ENCODE measurements at places on chromosomes 4 and X. TPM values are rescaled to one million over a fixed set of nuclear protein-coding genes. Genes with fewer than 3 reads are reported as not detected.

The ENPEP gene
- 39.9 TPM for total RNA-seq

The G3BP2 gene
- total RNA-seq = 111 TPM

The NUDT11 gene
- 0.85 TPM for total RNA-seq

The UCP1 gene
- not detected for total RNA-seq

The PIR gene
- 7.0 TPM for total RNA-seq

The DMRTC1 gene
- total RNA-seq = 0.41 TPM

The TREX2 gene
- 1.4 TPM for total RNA-seq

- H3K4me1 ChIP-seq = no peaks in the 10 kb centered on the region
- no peak overlapping the region for H3K4me3 ChIP-seq
- H3K27me3 ChIP-seq = no peaks in the 10 kb centered on the region
- no peak for DNase-seq
- no peaks in the 10 kb centered on the region for H3K36me3 ChIP-seq
Measured at GRCh38 chr4:62360156-62360545, 1160.0 kb downstream of the ADGRL3 start.

GRCh38 chr4:43458293-43458692 lies 565.8 kb downstream of the GRXCR1 start:
- no peak overlapping the region for H3K4me3 ChIP-seq
- H3K27ac ChIP-seq = no peak overlapping the region
- H3K4me1 ChIP-seq = no peaks in the 10 kb centered on the region
- H3K27me3 ChIP-seq = no peaks in the 10 kb centered on the region

DNA sequence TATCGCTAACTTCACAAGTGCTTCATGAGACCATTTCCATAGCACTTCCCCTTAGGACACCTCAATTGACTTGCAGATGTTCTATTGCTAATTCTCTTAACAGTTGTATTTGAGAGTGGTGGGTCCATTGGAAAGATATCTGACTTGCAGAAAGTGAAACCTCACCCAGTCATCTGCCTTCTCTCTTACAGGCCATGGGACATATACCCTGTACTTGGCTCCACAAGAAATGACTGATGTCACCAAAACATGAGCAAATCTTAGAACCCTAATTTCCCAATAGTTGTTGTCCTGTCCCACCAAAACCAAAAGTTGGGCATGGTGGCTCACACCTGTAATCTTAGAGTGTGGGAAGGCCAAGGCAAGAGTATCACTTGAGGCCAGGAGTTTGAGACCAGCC lies 101.9 kb upstream of the MAML3 start:
- no peak overlapping the region for H3K4me3 ChIP-seq
- no peak overlapping the region for H3K27ac ChIP-seq
- no peaks in the 10 kb centered on the region for H3K27me3 ChIP-seq
- DNase-seq = no peak
- H3K36me3 ChIP-seq = no peaks in the 10 kb centered on the region

GRCh38 chrX:46260499-46260898 lies 284.7 kb downstream of the ZNF674 start:
- H3K4me1 ChIP-seq = no peaks in the 10 kb centered on the region
- no peak overlapping the region for H3K27ac ChIP-seq
- H3K36me3 ChIP-seq = no peaks in the 10 kb centered on the region
- no peaks in the 10 kb centered on the region for H3K27me3 ChIP-seq
- no peak overlapping the region for H3K4me3 ChIP-seq

GRCh38 chr4:11471618-11472017 lies 42.9 kb upstream of the HS3ST1 start:
- H3K27ac ChIP-seq = no peak overlapping the region
- peaks cover 2% of the 10 kb centered on the region for H3K4me1 ChIP-seq
- no peak for DNase-seq
- no peak overlapping the region for H3K4me3 ChIP-seq
- no peaks in the 10 kb centered on the region for H3K36me3 ChIP-seq

DNA sequence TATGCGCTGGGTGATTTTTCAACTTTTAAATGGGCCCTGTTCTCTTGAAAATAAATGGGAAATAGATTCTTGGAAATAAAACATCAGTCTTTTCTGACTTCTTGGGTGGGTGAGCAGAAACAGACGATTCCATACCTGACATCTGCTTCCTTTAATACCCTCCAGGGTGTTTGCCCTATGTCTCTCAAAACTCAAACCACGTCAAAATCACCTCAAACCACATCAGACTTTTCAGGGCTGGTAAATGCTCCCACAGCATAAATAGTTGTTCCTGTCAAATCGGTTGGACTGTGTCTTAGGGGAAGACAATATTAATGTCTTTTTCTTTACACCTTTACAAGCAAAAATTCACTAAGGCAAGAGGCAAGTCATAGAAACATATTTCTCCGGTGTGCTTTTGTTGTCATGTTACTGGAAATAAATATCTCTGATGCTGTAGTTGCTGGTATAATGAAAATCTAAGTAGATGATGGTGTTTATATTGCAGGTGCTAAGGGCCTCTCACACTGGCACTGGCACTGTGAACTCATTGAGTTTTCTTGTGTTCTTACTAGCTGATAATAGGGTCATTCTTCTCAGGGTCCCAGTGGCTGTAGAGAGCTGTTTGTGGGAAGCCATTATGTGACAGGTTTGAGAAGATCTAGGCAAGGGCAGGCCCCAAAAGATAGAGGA lies 380.4 kb downstream of the RAPGEF2 start:
- H3K27ac ChIP-seq = no peak overlapping the region
- no peaks in the 10 kb centered on the region for H3K27me3 ChIP-seq
- H3K4me1 ChIP-seq = no peaks in the 10 kb centered on the region
- no peak for DNase-seq
- no peaks in the 10 kb centered on the region for H3K36me3 ChIP-seq
- H3K4me3 ChIP-seq = no peak overlapping the region

DNA sequence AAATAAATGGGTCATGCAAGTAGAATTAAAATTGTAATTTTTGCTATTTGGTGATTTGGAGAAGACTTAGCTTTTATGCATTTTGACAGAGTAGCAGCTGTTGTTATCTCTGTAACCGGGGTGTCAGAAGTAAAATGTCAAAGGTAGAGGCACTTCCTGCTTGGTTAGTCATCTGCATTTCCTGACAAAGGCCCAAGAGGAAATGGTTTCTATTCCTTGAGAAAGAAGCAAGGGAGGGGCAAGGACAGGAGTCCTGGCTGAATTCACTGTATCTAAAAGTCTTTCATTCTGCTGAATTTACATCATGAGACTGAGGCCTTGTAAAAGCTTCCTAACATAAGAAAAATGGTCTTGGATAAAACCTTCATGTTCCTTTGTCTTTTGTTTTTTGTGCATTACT lies 550.9 kb upstream of the BOD1L1 start:
- no peak overlapping the region for H3K4me3 ChIP-seq
- H3K27me3 ChIP-seq = no peaks in the 10 kb centered on the region
- no peaks in the 10 kb centered on the region for H3K4me1 ChIP-seq

DNA sequence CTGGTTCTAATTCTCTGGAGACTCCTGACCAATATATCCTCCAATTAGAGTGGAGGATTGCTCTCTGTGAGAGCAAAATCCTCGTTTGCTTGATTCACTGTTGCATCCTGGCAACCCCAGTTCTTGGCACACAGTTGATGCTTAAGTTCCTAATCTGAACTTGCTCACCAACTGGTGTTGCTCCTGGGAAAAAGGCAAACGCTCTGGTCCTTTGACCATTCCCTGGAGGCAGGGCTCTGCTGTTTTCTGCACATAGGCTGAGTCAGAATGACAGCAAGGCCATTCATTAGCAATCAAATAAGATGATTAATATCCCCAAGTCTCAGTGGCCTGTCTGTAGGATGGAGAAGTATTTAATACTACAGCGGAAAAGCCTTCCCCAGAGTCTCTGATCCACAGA lies 172.7 kb upstream of the TBC1D9 start:
- H3K27me3 ChIP-seq = no peaks in the 10 kb centered on the region
- H3K4me1 ChIP-seq = no peaks in the 10 kb centered on the region
- no peak overlapping the region for H3K27ac ChIP-seq
- DNase-seq = no peak

DNA sequence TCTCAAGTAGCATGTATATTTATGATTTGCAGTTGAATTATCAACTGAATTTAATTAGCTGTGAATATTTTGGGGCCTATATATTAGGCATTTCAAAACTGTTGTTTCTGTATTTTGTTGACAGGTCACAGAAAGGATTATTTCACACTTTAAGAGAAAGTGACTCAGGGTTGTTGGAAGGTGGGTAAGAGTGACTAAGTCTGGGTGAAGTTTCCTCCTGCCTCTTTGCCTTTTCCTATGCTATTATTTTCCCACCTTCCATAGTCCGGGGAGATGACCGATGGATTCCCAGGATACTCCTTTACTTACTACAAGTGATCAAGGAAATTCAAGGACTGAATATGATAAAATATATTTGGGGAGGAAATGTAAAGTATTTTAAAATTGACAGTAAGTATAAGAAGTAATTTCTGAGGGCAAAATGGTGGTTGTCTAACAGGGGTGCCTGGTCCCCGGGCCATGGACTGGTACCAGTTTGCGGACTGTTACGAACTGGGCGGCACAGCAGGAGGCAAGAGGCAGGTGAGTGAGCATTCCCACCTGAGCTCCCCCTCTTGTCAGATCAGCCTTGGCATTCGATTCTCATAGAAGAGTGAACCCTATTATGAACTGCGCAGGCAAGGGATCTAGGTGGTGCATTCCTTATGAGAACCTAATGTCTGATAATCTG lies 175.5 kb upstream of the GPRIN3 start:
- no peak overlapping the region for H3K27ac ChIP-seq
- H3K27me3 ChIP-seq = no peaks in the 10 kb centered on the region
- H3K36me3 ChIP-seq = no peaks in the 10 kb centered on the region
- DNase-seq = no peak

- peak; percentile 87 for DNase-seq
- no peaks in the 10 kb centered on the region for H3K36me3 ChIP-seq
- no peak overlapping the region for H3K27ac ChIP-seq
- peaks cover 4% of the 10 kb centered on the region for H3K27me3 ChIP-seq
Measured at GRCh38 chr4:1039493-1040343, 28.3 kb downstream of the FGFRL1 start.

DNA sequence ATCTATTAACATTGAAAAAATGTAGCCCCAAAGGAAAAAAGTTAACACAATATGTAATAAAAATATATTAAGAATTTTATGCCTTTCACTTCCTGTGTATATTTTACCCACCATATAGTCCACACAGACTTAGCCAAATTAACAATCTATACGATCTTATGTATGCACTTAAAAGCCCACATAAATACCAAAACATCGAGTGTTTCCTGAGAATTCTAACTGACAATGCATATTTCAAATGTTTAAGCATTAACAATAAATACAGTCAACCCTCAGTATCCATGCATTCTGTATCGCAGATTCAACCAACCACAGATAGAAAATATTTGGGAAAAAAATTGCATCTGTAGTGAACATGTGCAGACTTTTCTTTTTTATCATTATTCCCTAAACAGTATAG lies 226.8 kb downstream of the COL25A1 start:
- H3K36me3 ChIP-seq = no peaks in the 10 kb centered on the region
- no peak overlapping the region for H3K4me3 ChIP-seq
- DNase-seq = no peak
- no peaks in the 10 kb centered on the region for H3K27me3 ChIP-seq
- peaks cover 2% of the 10 kb centered on the region for H3K4me1 ChIP-seq

DNA sequence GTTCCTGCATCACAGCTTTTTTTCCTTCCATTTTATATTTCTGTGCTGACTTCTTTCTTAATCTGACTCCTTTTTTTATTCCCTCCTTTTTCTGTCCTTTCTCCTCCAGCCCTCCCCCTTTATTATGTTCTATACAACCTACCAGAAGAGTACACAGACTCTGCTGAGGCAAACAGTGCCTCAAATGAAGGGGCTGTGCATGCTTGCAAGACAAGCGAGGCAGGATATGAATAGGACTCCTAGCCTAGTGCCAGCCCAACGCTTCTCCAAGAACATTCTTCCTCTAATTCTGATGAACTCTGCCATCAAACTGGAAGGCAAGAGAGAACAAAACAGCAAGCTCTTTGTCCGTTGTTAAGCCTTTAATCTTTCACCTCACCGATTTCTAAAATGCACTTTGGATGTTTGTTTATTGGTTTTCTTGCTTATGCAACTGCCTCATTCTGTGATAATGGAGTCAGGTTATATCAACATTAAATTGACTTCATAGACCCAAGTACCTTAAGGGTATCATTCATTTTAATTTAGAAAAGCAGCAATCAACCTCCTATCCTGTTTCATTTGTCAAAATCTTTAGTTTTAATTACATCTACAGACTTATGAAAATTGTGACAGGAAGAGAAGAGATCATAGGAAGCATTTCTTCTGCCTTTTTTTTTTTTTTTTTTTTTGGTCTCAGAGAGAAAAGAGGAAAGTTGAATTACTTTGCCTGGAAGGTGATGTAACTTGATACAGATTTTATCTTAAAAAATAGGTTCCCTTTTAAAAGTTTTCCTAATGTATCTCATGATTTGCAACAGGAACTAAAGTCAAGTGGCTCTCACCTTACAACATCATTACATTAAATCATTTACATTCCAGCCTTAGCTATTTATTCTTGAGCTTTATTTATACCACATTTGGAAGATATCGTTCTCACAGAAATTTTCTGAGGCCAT lies 284.7 kb upstream of the FTHL17 start:
- H3K27ac ChIP-seq = no peak overlapping the region
- H3K36me3 ChIP-seq = no peaks in the 10 kb centered on the region
- H3K27me3 ChIP-seq = no peaks in the 10 kb centered on the region
- DNase-seq = no peak
- no peak overlapping the region for H3K4me3 ChIP-seq

- H3K4me1 ChIP-seq = peaks cover 5% of the 10 kb centered on the region
- H3K36me3 ChIP-seq = no peaks in the 10 kb centered on the region
- DNase-seq = no peak
- H3K27me3 ChIP-seq = peaks cover 13% of the 10 kb centered on the region
- no peak overlapping the region for H3K27ac ChIP-seq
Measured at GRCh38 chr4:998096-998691, 5.0 kb upstream of the SLC26A1 start.

GRCh38 chr4:103104886-103105285 lies 5.3 kb upstream of the BDH2 start:
- no peak overlapping the region for H3K4me3 ChIP-seq
- no peaks in the 10 kb centered on the region for H3K4me1 ChIP-seq
- no peak for DNase-seq
- H3K36me3 ChIP-seq = no peaks in the 10 kb centered on the region
- H3K27me3 ChIP-seq = no peaks in the 10 kb centered on the region
- no peak overlapping the region for H3K27ac ChIP-seq

DNA sequence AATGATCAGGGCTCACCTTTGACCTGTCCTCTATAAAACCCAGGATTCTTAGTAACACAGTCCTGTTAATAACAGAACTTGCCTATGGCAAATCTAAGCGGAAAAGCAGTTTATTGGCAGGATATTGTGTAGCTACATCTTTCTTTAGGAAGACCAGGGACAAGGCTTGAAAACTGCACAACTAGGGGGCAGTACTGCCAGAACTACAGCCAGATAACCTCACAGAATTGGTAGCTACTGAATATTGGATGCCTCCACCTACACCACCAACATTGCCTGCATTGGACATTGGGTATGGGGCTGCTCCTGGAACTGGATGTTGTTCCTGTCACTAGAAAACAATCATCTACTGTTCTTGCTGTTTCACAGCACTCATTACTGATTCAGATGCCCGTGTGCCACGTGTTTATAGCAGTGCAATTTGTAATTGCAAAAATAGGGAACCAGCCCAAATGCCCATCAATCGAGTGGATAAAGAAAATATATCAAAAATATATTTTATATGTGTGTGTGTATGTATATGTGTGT lies 47.4 kb downstream of the REPS2 start:
- H3K27me3 ChIP-seq = peaks cover 6% of the 10 kb centered on the region
- H3K4me3 ChIP-seq = no peak overlapping the region
- H3K36me3 ChIP-seq = no peaks in the 10 kb centered on the region
- no peak for DNase-seq

GRCh38 chrX:121671649-121672048 lies 624.2 kb downstream of the GLUD2 start:
- H3K27me3 ChIP-seq = no peaks in the 10 kb centered on the region
- no peak for DNase-seq
- no peaks in the 10 kb centered on the region for H3K4me1 ChIP-seq
- no peak overlapping the region for H3K27ac ChIP-seq
